ENCODE measurements at places on chromosomes 7 and 10. TPM values are rescaled to one million over a fixed set of nuclear protein-coding genes. Genes with fewer than 3 reads are reported as not detected.

Gene ABLIM1
- total RNA-seq = 148 TPM

Gene TCAF2
- total RNA-seq = 16.0 TPM

Gene FKBP9
- total RNA-seq = 0.52 TPM

Gene OPN1SW
- total RNA-seq = not detected

Gene GUSB
- total RNA-seq = 66.4 TPM

Gene FGFR2
- total RNA-seq = not detected

Gene CPEB3
- 5.0 TPM for total RNA-seq

Gene VIPR2
- not detected for total RNA-seq

Gene MEIG1
- total RNA-seq = 0.69 TPM

Gene PAPSS2
- not detected for total RNA-seq

Gene FAM25G
- total RNA-seq = not detected

Gene STEAP1B
- 8.8 TPM for total RNA-seq

Gene TMEM273
- 36.0 TPM for total RNA-seq

Gene FAM131B
- 0.05 TPM for total RNA-seq

Gene ADAMTS14
- total RNA-seq = not detected

Gene SLC26A5
- total RNA-seq = not detected

Gene PTF1A
- total RNA-seq = not detected

Gene SVOPL
- total RNA-seq = not detected

Gene NRG3
- not detected for total RNA-seq

Gene NOC3L
- 42.0 TPM for total RNA-seq

Gene ZNF37A
- total RNA-seq = 26.4 TPM

Gene SNX10
- 33.6 TPM for total RNA-seq

Gene YWHAG
- total RNA-seq = 51.9 TPM

Gene GATAD1
- total RNA-seq = 65.9 TPM

Gene MYH16
- total RNA-seq = not detected

Gene RASSF4
- 2.6 TPM for total RNA-seq
